ENCODE measurements at places on chromosomes 1 and 21.

DNA sequence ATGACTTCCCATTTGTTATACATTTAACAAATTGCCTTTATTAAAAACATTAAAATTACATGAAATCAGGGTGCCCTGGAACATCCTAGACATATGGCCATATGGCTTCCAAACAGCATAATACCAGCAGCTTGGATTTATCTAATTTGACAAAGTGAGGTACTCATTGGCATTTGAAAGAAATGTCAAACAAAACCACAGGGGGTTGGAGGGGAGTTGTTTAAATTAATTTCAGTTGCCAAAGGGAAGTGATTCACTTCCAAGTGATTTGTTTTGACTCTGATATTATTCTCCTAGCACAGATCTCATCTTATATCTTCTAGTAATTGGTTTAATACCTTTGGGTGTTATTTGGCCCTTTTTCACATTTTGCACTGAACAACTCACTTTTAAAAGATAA lies 24.5 kb upstream of the POU2F1 start:
- no peak for DNase-seq

DNA sequence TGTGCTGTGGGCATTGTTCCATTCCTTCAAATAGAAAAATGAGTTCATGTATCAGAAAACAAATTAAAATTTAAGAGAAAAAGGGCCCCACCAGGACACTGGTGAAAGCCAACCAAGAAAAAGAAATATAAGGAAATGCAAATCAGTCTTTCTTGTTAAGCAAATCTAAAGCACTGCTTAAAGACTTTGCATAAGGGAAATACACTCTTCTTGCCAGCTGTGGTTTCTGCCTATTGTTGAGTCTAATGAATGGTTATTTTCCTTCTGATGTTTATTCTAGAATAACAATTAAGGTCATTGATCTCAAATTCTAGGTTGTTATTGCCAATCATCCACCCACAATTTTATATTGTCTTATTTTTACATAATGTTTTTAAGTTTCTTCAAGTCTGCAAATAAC lies 158.6 kb upstream of the SNX7 start:
- DNase-seq = no peak

- no peak for DNase-seq
Measured at GRCh38 chr1:41900603-41901444, 17.9 kb downstream of the HIVEP3 start.

DNA sequence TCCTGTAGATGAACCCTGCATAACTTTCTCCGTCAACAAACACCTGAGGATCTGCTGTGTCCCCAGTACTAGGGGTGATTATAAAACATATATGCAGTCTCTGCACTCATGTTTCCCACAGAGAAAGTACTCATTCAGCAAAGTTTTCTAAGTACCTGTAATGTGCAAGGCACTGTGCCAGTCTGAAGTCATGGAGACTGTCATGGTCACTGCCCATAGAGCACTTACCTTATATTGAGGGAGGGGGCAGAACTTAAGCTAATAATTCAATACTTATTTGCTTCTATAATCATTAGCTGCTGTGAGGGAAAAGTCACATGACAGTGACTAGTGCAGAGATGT lies 41.2 kb downstream of the MAP3K21 start:
- DNase-seq = no peak

DNA sequence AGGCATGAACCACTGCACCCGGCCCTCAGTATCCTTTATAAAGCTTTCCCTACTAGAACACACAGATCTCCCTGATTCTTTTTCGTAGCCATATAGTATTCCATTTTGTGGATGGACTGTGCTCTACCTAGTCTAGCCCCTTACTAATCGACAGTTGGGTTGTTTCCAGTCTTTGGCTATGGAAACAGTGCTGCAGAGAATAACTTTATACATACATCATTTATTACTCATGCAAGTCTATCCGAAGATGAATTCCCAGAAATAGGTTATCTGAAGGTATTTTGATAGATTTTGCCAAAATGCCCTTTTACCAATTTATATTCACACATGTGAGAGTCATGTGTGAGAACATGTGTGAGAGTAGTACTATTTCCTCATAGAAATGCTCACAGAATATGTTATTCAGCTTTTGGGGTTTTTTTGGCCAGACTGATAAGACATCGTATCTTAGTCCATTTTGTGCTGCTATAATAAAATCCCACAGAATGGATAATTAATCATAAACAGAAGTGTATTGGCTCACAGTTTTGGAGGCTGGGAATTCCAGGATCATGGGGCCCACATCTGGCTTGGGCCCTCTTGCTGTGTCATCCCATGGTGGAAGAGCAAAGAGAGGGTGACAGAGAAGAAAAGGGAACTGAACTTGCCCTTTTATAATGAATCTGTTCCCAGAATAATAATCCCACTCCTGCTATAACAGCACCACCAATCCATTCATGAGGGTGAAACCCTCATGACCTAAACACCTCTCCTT lies 17.3 kb upstream of the FGR start:
- DNase-seq = no peak

GRCh38 chr1:86377341-86377740 lies 18.8 kb downstream of the ODF2L start:
- no peak for DNase-seq

GRCh38 chr1:228853191-228853590 lies 117.9 kb downstream of the RHOU start:
- DNase-seq = no peak

GRCh38 chr1:9004031-9004699 lies 22.1 kb downstream of the SLC2A7 start:
- DNase-seq = no peak

DNA sequence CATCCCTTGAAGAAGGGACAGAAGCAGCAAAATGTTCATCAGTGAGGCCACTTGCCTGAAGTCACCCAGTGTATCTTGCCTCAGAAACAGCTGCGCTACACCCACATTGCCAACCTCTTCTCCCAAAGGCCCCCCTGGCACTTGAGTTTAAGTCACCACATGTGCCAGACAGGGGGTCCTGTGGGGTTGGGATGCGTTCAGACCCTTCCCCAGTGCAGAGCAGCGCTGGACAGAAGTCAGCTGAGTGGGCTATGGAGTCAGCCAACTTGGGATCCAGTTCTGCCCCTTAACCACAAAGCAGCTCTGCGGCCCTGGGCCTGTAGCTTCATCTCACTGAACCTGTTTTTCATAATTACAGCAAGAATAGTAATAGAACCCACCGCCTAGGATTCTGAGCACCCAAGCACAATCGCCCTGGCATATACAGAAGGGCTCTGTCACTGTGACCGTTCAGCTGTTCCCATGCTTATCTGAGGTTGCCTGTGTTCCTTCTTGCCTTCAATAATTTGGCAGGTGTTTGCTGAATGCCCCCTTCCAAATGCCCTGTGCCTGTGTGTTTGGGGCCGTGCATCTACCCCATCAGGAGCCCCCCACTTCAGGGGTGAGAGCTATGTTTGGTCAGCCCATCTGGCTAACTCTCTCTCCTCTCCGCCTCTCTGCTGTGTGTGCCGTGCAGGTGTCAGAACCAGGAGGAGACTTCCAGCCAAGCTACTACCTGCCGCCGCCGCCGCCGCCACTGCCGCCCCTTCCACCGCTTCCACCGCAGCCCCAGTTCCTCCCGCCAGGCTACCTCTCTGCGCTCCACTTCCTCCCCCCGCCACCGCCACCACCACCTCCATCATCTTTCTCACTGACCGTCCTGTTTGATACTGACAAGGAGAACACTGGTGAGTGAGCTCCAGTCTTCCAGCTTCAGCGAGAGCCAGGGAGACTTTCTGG lies 5.0 kb downstream of the DMRTB1 start:
- no peak for DNase-seq

DNA sequence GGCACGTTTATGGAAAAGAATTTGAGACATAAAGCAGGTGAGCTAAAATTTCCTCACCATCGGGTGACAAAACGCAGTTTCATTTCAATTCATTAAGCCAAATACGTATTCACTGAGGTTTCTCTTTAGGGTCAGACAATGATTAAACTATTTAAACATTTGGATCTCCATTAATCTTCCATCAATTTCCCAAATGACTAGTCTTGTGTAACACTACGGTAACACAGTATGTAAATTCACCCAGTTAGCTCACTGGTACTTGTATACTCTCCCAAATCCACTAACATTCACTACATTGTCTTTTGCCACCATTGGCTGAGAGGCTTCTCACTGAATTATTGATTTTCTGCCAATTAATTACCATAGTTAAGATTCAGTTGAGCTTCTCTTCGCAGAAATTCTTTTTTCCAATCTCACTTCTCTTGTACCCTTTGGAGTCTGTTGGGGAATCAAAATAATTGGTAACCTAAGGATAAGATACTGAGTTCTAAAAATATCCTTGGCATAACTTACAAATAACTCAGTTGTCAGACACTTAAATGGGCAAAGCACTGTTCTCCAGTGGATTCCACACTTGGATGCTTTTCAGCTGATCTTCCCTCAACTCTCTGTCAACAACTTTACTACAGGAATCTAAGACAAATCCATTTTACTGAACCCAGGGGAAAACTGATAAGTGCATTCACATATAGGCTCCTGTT lies 40.7 kb downstream of the SIPA1L2 start:
- no peak for DNase-seq

- DNase-seq = no peak
Measured at GRCh38 chr1:17550729-17551584, 11.5 kb downstream of the ARHGEF10L start.

DNA sequence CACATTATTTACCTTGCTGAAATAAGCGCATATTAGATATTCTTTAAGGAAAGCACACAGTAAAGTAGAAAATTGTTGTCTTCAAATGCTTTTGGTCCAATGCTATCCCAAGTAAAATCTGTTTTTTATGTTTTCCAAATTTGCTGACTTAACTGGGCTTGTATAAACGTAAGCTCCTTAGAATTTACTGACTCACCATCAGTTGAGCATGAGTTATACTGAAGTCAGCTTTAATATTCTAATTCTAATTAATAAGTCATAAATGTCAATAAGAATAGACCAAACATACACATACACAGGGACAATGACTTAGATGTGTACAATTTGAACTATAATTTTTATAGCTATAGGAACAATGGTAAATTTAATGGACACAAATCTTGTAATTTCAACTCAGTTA lies 319.2 kb downstream of the TPR start:
- DNase-seq = no peak

DNA sequence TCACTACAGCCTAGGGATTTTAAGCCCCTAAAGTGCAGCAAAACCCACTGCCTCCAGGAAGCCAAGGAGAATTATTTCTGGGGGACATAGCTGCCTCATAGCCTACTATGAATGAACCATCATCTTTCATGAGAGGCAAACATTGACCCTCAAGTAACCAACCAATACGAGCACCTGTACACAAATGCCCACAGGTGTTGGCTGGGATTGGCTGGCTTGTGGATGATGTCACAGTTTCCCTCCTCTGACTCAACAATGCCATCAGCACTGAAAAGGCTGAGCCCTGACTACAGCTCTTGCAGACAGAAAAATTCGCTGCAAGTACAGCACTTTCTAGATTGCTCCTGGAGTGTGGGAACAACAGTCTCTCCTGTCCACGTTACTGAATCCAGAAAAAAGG lies at the start of gene HMGB4:
TSS of gene HMGB4 (plus strand) at position 301 of the 400 bp plus-strand sequence. CDS start 113 bp downstream, outside the sequence.
- DNase-seq = no peak

GRCh38 chr1:84010136-84010535 lies 11.2 kb upstream of the TTLL7 start:
- DNase-seq = no peak

DNA sequence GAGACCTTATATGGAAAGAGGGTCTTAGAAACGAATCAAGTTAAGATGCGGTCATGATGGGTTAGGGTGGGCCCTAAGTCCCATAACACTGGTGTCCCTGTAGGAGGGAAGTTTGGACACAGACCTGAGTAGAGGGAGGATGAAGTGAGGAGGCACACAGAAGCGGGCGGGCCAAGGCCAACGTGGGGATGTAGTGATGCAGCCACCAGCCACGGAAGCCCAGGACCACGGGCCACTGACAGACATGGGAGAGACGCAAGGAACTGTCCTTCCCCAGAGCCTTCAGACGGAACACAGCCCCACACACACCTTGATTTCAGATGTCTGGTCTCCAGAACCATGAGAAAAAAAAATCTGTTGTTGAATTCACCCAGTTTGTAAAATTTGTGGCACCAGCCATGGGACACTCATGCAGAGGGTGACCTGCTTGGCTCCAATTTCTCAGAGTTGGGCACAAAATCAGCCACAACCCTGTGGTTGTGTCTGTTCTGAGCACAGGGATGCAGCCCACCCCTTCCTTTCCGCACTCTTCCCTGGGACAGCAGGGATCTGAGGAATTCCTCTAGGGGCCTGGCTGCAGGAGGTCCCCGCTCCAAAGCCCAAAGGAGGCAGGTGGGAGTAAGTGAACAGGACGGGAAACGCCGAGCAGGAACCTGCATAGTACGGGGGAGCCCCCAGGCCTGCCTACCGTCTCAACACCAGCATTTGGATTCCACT lies 61.1 kb downstream of the RIPK4 start:
- no peak for DNase-seq

GRCh38 chr1:244052016-244052727 lies 1.1 kb downstream of the ZBTB18 start:
- no peak for DNase-seq

DNA sequence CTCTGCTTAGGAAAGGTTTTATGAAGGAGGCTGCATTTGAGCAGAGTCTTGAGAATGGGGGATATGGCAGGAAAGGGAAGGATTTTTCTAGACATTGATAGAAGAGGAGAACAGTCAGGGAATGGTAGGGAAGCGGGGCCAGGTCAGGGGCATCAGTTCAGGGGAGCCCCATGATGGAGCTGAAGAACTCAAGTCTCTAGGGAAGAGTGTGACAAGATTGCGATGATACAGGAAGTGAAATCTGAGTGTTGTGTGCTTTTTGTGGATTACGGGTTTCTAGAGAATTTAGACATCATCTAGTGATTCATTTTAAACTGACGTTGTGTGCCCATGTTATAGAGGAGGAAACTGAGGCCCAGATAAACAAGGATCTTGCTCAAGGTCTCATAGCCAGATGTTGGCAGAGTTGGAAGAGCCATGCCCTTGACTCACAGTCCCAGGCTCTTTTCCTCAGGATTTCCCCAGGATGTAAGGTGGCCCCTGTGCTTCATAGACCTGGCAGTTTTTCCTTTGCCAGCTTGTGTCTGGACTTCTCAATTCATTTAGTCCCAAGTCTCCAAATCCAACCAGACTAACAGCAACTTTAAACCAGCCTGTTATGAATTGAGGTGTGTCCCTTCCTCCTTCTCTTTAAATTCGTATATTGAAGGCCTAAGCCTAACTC lies 130.3 kb downstream of the ROR1 start:
- DNase-seq = no peak

GRCh38 chr21:31159808-31160207 lies 121.5 kb upstream of the KRTAP19-8 start:
- DNase-seq = no peak

- DNase-seq = no peak
Measured at GRCh38 chr1:8583031-8583430, 234.4 kb downstream of the RERE start.

DNA sequence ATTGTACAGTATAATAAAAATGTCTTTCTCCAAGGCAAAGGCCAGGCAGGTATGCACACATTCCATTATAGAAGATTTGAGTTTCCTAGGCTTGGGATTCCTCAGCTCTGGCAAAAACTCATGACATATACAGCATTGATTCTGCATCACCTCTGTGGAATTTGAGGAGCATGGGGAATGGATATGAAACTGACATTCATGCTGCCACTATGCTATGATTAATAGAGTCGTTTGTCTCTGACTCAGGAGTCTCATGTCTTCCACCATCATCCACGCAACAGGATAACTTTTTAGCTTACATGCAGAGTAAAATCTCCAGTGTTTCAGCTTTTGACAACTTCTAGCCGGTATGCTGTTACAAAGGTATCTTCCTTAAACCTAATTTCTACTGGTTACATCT lies 49.8 kb upstream of the ADORA3 start:
- DNase-seq = no peak
